ENCODE measurements at places on chromosomes 7 and 10. TPM values are rescaled to one million over a fixed set of nuclear protein-coding genes. Genes with fewer than 3 reads are reported as not detected.

Gene AUTS2
- total RNA-seq: 3.8 TPM

Gene CPA2
- 0.11 TPM for total RNA-seq

Gene SLC37A3
- total RNA-seq: 27.2 TPM

Gene EBLN1
- total RNA-seq: not detected

Gene PRSS37
- not detected for total RNA-seq

Gene STK32C
- total RNA-seq: 48.1 TPM

Gene PNLIPRP2
- 0.06 TPM for total RNA-seq

Gene MRPS33
- total RNA-seq: 108 TPM

Gene CALD1
- total RNA-seq: 215 TPM

Gene FGFR2
- total RNA-seq: 0.19 TPM

Gene WDR37
- 8.0 TPM for total RNA-seq

Gene DNA2
- 8.4 TPM for total RNA-seq

All from A549 treated with AZD2906 at 1 μM for 4 hours (cell line).